GM23338 (cell line): ENCODE measurements at places on chromosomes 2 and 18. TPM values are rescaled to one million over a fixed set of nuclear protein-coding genes. Genes with fewer than 3 reads are reported as not detected.
A peak's percentile ranks its signal among the peaks of the same experiment; 100 is the strongest.

DNA sequence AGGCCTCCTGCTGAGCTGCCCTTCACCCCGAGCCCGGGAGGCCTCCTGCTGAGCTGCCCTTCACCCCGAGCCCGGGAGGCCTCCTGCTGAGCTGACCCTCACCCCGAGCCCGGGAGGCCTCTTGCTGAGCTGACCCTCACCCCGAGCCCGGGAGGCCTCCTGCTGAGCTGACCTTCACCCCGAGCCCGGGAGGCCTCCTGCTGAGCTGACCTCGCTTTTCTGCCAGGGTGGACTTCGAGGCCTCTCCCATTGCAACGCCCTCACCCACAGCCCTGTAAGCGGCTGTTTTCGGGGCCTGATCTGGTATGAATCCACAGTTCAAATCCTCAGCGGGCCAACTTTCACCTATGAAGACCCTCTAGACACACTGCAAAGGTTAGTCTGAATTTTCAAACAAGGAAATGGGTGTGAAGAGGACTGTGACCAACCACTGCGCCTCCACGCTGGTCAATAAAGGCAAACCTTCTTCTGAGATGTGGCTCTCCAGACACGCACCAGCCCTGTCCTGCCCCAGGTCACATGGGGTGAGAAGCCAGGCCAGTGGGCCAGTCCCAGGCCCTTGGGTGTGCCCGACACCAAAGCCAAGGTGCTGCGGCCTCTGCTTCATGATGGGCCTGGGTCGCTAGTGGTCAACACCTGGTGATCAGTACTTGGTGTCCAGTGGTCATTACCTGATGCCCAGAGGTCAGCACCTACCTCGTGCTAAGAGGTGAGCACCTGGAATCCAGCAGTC is 225.1 kb upstream of the SALL3 start:
- no peaks in the 10 kb centered on the region for H3K36me3 ChIP-seq
- H3K27ac ChIP-seq, result no peak overlapping the region
- no peaks in the 10 kb centered on the region for H3K27me3 ChIP-seq
- DNase-seq, result no peak
- no peak overlapping the region for H3K4me3 ChIP-seq

TEX44 gene
- total RNA-seq, result not detected in 2 replicates

DNA sequence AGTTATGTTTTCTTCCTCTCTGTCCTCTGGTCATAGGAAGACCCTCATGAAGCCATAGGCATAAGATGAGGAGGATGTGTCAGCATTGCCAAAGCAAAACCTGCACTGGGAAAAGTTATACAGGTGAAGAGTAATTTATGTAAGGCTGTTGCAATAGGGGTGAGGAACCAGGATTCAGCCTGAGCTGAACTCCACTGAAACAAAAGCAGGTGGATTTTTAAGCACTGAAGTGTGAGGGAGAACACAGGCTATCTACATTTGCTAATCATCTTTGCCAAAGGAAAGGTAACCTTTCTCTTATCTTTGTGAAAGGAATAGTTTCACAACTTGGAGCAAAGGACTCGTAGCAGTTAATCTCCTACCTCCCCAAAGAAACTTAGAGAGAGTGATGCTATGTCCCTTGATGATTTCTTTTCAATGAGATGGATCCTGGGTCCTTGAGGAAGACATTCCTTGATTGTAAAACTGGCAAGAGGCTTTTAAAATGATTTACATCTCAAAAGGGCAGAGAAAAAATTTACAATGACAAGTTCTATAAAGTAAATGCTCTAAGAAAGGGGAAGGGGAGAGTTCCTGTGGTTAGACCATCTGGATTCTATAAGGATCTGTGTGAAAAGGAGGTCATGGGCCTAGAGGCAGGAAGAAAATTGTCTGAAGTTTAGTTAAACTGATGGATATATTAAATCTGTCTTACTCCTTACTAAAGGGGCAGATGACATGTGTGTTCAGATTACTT is 385.4 kb upstream of the CDH7 start:
- H3K4me3 ChIP-seq, result no peak overlapping the region
- peaks cover 20% of the 10 kb centered on the region for H3K4me1 ChIP-seq
- no peaks in the 10 kb centered on the region for H3K27me3 ChIP-seq
- H3K27ac ChIP-seq, result peak overlapping the region; percentile 86
- peak; percentile 72 for DNase-seq

DNA sequence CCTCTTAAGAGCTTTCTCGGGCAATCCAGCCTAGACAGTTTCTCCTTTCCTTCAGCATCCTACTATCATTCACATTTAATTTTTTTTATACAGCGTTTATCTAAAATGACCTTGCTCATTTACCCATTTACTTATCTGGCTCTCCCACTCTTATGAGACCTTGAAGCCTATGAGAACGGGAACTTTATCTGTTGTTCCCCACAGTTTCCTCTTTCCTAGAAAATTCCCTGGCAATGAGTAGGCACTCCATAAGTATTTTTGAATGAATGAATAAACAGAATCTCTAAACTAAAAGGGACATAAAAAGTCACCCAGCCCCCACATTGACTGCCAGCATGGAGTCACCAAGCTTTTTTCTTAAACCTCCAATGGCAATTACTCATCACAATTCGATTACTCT is 353.2 kb downstream of the METTL4 start:
- no peak for DNase-seq
- H3K36me3 ChIP-seq, result no peaks in the 10 kb centered on the region
- H3K4me3 ChIP-seq, result no peak overlapping the region
- no peaks in the 10 kb centered on the region for H3K4me1 ChIP-seq

- H3K27me3 ChIP-seq, result no peaks in the 10 kb centered on the region
- H3K36me3 ChIP-seq, result no peaks in the 10 kb centered on the region
- H3K4me3 ChIP-seq, result no peak overlapping the region
- no peaks in the 10 kb centered on the region for H3K4me1 ChIP-seq
- no peak overlapping the region for H3K27ac ChIP-seq
These were observed 234.5 kb downstream of the MTX2 start for GRCh38 chr2:176503776-176504175.

- peaks cover 15% of the 10 kb centered on the region for H3K27me3 ChIP-seq
- H3K4me3 ChIP-seq, result no peak overlapping the region
- no peaks in the 10 kb centered on the region for H3K36me3 ChIP-seq
- no peak overlapping the region for H3K27ac ChIP-seq
These were observed 34.5 kb upstream of the GRB14 start for GRCh38 chr2:164655750-164656149.

- no peaks in the 10 kb centered on the region for H3K27me3 ChIP-seq
- no peak for DNase-seq
- H3K36me3 ChIP-seq, result no peaks in the 10 kb centered on the region
- H3K27ac ChIP-seq, result no peak overlapping the region
These were observed 28.4 kb downstream of the FBXO48 start for GRCh38 chr2:68438455-68439303.

DLGAP1 gene
- total RNA-seq, result 48.5 and 59.5 TPM in 2 replicates

TOGARAM2 gene
- total RNA-seq, result 0.47 and 1.8 TPM in 2 replicates

DSG4 gene
- total RNA-seq, result not detected in 2 replicates

GRCh38 chr2:88036606-88037005 is 19.0 kb downstream of the KRCC1 start:
- no peak overlapping the region for H3K4me3 ChIP-seq
- no peaks in the 10 kb centered on the region for H3K27me3 ChIP-seq
- H3K36me3 ChIP-seq, result 0 out of 2 replicates have a peak, but pooled peaks cover 7% of the 10 kb centered on the region
- H3K27ac ChIP-seq, result no peak overlapping the region

- no peak overlapping the region for H3K4me3 ChIP-seq
- no peaks in the 10 kb centered on the region for H3K36me3 ChIP-seq
- H3K27ac ChIP-seq, result no peak overlapping the region
- no peak for DNase-seq
- H3K4me1 ChIP-seq, result no peaks in the 10 kb centered on the region
These were observed 30.1 kb downstream of the TMEM18 start for GRCh38 chr2:647003-647560.

DNA sequence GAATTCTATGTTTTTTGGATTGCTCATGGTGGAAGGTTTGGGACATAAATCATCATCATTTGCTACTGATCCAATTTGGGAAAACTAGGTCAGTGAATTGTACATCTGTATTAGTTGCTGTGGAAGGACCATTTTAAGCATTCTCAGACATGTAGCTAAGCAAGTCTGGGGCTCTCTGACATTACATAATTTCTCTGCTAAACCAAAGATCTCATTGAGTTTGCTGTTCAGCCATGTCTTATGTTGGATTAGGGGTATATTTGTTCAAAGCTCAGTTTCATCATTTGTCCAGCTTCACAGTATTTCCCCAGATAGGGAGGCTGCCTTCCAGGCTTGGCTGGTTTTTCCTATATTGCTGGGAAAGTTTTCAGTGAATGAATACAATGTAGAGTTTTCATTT is 399.7 kb downstream of the MTX2 start:
- no peak overlapping the region for H3K4me3 ChIP-seq
- peaks cover 28% of the 10 kb centered on the region for H3K27me3 ChIP-seq
- no peak overlapping the region for H3K27ac ChIP-seq
- H3K36me3 ChIP-seq, result no peaks in the 10 kb centered on the region
- no peak for DNase-seq

DNA sequence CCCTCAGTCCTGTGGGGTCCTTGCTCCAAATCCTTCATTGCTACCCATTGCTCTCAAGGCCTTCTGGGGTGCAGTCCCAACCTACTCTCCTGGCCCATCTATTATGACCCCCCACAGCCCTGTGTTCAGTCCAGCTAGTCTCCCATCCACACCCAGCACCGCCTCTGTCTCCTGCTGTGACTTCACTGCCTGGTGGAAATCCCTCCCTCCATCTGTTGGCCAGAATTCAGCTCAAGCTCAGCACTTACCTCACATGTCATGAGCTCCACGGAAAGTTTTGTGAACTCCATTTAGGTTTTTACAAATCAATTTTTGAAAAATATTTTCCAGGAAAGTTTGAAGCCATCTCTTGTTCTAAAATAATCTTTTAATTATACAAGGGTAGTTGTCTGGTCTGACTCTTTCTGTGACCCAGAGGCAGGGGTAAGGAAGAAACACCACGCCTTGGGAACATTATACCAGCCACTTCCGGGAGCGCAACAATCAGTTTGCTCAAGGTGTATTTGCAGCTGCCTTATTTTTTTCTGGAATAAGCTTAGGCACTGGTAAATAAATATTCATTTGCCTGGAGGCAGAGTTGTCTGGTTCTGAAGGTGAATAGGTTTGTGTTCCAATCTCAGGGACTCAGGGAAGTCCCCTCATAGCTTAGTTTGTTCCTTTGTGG is 110.8 kb downstream of the VIT start:
- H3K4me3 ChIP-seq, result no peak overlapping the region
- no peak for DNase-seq
- no peak overlapping the region for H3K27ac ChIP-seq
- no peaks in the 10 kb centered on the region for H3K4me1 ChIP-seq
- no peaks in the 10 kb centered on the region for H3K27me3 ChIP-seq

- H3K4me3 ChIP-seq, result no peak overlapping the region
- peaks cover 39% of the 10 kb centered on the region for H3K36me3 ChIP-seq
- H3K27ac ChIP-seq, result no peak overlapping the region
- peaks cover 7% of the 10 kb centered on the region; the same call in 1 of the 2 replicates for H3K4me1 ChIP-seq
- no peaks in the 10 kb centered on the region for H3K27me3 ChIP-seq
These were observed 15.3 kb downstream of the ACAA2 start for GRCh38 chr18:49798001-49798400.

CCDC141 gene
- 8.0 and 13.4 TPM in 2 replicates for total RNA-seq

ITPRIPL1 gene
- 9.3 and 14.0 TPM in 2 replicates for total RNA-seq

DCDC2C gene
- not detected in 2 replicates for total RNA-seq

FAM110C gene
- 20.9 and 24.8 TPM in 2 replicates for total RNA-seq

DNA sequence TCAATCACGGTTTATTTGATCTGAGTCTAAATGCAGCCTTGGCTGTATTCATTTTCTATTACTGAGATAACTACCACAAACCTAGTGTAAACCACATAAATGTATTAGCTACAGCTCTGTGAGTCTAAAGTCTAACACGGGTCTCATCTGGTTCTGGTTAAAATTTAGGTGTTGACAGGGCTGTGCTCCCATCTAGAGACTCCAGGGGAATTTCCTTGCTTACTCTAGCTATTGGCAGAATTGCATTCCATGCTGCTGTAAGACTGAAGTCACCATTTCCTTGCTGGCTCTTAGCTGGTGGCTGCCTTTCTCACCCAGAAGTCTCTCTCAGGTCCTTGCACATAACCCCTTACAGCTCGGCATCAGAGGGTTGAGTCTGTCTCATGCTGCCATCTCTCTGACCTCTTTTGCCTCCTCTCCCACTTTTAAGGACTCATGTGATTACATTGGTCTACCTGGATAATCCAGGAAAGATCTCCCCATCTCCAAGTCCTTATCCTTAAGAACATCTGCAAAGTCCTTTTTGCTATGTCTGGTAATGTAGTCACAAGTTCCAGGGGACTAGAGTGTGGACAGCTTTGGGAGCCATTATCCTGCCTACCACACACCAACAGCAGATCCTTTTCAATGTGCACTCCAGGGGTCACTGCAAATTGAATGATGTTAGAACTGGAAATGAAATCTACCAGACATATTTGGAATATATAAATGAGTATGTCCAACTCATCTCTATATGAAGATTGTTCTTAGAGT is 207.0 kb upstream of the AGAP1 start:
- DNase-seq, result no peak
- no peaks in the 10 kb centered on the region for H3K4me1 ChIP-seq
- no peaks in the 10 kb centered on the region for H3K36me3 ChIP-seq
- H3K27me3 ChIP-seq, result no peaks in the 10 kb centered on the region

GRCh38 chr2:122255924-122256323 is 500.5 kb downstream of the TSN start:
- H3K27me3 ChIP-seq, result no peaks in the 10 kb centered on the region
- no peak overlapping the region for H3K4me3 ChIP-seq
- no peaks in the 10 kb centered on the region for H3K36me3 ChIP-seq
- no peaks in the 10 kb centered on the region for H3K4me1 ChIP-seq
- no peak for DNase-seq
- no peak overlapping the region for H3K27ac ChIP-seq

DNA sequence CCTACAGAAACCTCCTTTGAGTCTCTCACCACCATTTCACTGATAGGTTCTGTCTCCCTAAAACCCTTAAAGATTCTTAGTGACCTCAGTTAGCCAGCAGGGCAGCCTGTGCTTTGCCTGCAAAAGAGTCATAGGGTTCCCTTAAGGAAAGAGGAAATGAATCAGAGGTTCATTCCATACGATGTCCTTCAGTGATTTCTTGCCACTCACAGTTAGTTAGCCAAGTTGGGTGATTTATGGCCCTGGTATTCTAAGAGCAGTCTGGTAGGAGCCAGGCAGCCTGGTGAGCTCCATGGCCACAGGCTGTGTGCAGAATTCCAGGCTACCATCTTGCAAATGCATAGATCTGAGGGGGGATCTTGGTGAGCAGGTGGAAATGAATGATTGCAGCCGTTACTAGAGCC is 18.7 kb upstream of the CCBE1 start:
- H3K4me3 ChIP-seq, result no peak overlapping the region
- no peaks in the 10 kb centered on the region; the same call in 1 of the 2 replicates for H3K4me1 ChIP-seq
- H3K36me3 ChIP-seq, result no peaks in the 10 kb centered on the region

CRYGD gene
- 3.0 and 3.4 TPM in 2 replicates for total RNA-seq

CPO gene
- total RNA-seq, result 0.94 TPM in 1 of 2 replicates, not detected in the other

GRCh38 chr2:127228102-127228501 is 8.0 kb upstream of the CYP27C1 start:
- no peaks in the 10 kb centered on the region for H3K36me3 ChIP-seq
- H3K27me3 ChIP-seq, result no peaks in the 10 kb centered on the region
- DNase-seq, result no peak
- no peaks in the 10 kb centered on the region for H3K4me1 ChIP-seq

DNA sequence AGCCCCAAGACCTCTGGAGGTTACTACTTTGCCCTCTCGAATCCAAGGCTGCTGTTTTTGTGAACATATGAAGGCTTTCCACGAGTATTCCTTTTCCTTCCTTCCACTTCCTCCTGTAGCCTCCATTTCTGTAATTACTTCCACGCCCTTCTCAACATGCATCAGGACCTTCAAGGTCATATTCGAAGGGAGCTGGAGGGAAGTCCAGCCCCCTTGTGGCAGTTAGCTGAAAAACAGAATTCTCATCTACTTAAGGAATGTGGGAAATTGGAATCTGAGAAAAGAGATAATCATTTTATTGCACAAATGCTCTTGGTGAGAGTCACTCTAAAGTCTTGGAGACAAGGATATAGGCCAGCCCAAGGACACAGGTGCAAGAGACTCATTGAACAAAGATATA is 1000.2 kb downstream of the TDRD15 start:
- no peaks in the 10 kb centered on the region for H3K27me3 ChIP-seq
- H3K27ac ChIP-seq, result no peak overlapping the region
- H3K4me3 ChIP-seq, result no peak overlapping the region
- DNase-seq, result peak; percentile 31

RTP5 gene
- total RNA-seq, result 0.50 TPM in 1 of 2 replicates, not detected in the other

TCF7L1 gene
- total RNA-seq, result 42.4 and 47.3 TPM in 2 replicates
